ENCODE measurements at places on chromosomes 7 and 10.
A peak's percentile ranks its signal among the peaks of the same experiment; 100 is the strongest.

DNA sequence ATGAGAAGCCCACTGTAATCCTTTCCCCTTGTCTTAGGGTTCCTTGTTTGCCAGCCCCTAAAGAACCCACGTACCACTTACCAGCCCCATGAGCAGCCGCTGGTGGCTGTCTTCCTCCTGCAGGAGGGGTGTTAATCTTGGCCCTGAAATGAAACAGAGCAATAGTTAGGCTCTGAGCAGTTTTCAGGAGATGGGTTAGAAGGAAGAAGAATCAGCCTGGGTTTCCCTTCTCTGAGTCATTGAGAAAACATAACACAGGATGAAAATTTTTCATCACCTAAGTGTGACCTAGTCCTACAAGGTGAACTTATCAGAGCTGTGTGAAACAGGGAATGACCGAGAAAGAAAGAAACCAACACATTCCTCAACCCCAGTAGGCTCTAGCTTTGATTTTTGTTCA is 90.0 kb downstream of the GSAP start:
- no peak for DNase-seq

DNA sequence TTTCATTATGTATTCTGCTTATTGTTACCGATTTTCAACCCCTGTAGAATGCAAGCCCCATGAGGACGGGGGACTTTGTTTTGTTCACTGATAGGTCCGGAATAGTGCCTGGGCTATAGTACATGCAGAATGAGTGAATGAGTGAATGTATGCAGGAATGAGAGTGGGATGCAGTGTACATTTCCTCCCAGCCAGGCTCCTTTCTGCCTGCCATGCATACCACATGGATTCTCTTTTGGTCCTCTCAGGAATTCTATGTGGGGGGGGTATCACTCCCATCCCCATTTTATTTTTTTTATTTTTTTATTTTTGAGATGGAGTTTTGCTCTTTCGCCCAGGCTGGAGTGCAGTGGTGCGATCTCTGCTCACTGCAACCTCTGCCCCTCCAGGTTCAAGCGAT is 16.7 kb downstream of the TRIM56 start:
- no peak for DNase-seq

- peak; percentile 51 for DNase-seq
These were observed 66.7 kb downstream of the EMX2 start for GRCh38 chr10:117609095-117609795.

- no peak for DNase-seq
These were observed 351.9 kb downstream of the CXCL12 start for GRCh38 chr10:44033008-44033407.

DNA sequence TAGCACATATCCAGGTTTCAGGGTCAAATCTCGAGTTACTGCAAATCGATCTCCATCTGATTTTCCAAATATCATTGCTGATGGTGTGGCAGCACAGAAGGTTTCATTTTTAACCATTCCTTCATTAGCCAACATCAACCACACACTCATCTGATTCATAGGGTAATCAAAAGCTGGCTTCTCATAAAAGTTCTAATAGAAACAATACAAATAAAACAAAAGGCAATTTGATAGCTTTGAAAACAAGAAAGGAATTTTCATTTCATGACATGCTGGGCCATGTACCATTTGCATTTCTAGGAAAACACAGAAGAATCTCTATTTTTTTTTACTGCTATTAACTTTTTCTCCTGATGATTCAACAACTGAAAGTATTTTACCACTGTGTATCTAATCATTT is 147.7 kb upstream of the SLC26A5 start:
- no peak for DNase-seq

- no peak for DNase-seq
These were observed 54.8 kb upstream of the PLPP4 start for GRCh38 chr10:120402147-120402766.

DNA sequence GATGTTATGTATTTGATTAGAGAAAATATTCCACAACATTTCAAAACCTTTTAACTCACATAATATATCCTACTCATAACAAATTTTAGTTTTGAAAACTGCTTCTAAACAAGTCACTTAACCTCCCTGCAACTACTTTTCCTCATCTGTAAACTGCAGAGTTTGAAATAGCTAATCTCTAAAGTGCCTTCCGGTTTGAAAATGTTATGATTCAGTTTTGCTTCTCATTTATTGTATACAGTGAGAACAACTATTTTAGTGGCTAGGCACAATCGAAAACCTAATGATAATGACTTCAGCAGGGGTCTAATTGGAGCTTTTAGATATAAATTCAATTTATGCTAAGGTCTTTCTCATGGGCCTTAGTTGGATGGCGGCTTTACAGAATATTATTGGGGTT is 30.7 kb upstream of the TEX47 start:
- DNase-seq: no peak

- DNase-seq: no peak
These were observed 81.4 kb downstream of the ATXN7L1 start for GRCh38 chr7:105794741-105795729.

GRCh38 chr7:101636822-101637623 is 7.9 kb upstream of the MYL10 start:
- no peak for DNase-seq

- no peak for DNase-seq
These were observed 6.6 kb downstream of the TTYH3 start for GRCh38 chr7:2638224-2638991.

DNA sequence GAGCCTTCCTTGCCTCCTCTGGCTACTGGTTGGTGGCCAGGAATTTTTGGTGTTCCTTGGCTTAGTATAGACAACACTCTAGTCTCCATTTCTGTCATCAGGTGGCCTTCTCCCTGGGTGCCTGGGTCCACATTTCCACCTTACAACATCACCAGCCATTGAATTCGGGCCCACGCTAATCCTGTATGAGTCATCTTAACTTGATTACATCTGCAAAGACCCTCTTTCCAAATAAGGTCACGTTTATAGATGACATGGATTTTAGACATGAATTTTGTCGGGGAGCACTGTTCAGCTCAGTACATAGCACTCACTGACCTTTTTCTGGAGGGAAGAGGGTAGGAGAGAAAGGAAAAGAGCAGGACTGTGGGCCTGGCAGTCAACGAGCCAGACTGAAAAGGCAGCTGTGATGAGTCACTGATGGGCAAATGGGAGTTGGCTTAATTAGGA is 39.4 kb downstream of the MMRN2 start:
- DNase-seq: no peak

DNA sequence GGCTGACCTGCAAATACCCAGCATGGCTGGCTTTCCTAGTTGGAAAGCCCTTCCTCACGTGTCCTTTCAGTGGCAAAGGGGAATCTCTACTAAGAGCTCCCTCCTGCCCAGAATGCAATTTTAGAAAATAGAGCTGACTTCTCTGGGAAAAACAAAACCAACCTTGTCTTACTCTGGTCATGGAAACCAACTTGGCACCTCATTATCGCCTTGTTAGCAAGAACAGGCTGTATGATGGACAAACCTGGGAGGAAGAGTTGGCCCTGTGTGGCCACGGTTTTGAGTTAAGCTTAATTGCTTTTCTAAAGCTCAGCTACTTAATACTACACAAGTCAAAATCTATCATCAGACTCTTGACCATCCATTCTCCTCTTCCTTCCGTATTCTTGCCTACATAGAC is 94.1 kb upstream of the PDCD4 start:
- no peak for DNase-seq

DNA sequence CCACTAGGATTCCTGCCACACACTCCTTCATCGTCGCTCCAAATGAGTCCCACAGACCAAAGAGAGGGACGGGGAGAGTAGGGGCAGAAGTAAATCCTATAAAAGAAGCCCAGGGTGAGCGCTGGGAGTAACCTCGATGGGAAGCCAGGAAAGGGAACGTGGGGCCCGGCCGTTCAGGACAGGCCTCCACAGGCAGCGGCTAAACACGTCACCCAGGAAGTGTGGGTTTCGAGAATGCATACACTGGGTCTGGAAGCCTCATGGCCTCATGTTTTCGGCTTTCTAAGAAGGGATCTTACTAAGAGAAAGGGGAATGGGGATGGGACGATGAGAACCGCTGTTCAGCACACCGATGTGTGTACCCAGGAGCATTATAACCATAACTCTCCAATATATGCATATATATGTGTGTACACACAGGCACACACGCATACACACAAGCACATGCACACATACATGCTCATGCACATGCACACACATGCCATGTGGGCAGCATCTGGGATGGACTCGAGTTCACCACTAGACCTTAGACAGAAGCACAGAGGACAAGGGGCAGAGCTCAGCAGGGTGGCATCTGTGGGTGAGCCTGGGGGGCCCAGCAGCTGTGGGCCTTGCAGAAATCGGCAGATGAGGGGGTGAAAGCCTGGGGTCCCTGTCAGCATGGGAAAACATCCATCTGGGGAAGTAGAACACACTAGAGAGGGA is 14.8 kb upstream of the CNPY1 start:
- no peak for DNase-seq

DNA sequence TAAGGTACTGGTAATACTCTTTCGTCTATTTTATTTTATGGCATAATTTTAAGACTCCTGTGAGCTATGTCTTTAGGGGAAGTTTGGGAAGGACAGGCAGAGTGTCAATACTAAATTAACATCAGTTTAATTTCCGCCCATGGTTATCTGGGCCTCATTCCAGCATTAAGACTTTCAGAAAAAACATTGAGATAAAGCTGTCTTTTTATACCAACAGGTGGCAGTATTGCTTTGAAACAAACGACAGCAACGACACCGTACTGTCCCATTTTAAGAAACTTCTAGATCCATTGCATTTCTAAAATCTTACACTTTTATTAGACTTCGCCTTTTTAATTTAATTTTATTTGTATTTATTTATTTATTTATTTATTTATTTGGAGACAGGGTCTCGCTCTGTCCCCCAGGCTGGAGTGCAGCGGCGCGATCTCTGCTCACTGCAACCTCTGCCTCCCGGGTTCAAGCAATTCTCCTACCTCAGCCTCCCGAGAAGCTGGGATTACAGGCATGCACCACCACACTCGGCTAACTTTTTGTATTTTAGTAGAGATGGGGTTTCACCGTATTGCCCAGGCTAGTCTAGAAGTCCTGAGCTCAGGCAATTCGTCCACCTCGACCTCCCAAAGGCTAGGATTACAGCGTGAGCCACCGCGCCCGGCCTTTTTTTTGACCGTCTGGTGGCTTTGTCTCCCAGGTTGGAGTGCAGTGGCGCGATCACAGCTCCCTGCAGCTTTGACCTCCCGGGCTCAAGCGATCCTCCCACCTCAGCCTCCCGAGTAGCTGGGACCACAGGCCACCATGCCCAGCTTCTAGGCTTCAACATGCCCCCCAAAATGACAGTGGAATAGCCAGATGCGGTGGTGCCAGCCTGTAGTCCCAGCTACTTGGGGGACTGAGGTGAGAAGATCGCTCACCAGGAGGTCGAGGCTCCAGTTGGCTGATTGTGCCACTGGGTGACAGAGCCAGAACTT is 78.7 kb upstream of the C1GALT1 start:
- no peak for DNase-seq

- no peak for DNase-seq
These were observed 132.3 kb downstream of the HECW1 start for GRCh38 chr7:43244784-43245183.

GRCh38 chr10:87750001-87750671 is 67.9 kb downstream of the ATAD1 start:
- DNase-seq: no peak

GRCh38 chr10:71128311-71128980 is 83.9 kb upstream of the UNC5B start:
- peak; percentile 17 for DNase-seq

DNA sequence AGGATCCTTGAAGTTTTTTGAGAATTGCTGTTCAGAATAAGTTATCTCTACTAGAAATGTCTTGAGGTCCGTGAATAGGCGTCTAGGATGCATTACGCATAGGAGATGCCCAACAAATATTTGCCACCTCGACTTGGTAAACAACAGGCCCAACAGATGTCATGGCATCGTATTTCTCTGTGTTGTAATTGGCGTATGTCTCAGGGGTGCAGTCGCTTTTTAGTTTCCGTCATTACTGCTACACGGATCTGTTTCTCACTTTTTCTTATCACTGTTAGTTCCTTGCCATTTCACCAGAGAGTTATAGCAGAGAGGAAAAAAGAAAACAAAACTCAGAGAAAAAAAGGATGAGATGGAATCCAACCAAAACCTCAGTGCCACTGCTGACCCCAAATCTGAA is 73.0 kb upstream of the SFMBT2 start:
- DNase-seq: no peak

GRCh38 chr7:29019387-29019786 is 61.3 kb upstream of the TRIL start:
- DNase-seq: no peak

DNA sequence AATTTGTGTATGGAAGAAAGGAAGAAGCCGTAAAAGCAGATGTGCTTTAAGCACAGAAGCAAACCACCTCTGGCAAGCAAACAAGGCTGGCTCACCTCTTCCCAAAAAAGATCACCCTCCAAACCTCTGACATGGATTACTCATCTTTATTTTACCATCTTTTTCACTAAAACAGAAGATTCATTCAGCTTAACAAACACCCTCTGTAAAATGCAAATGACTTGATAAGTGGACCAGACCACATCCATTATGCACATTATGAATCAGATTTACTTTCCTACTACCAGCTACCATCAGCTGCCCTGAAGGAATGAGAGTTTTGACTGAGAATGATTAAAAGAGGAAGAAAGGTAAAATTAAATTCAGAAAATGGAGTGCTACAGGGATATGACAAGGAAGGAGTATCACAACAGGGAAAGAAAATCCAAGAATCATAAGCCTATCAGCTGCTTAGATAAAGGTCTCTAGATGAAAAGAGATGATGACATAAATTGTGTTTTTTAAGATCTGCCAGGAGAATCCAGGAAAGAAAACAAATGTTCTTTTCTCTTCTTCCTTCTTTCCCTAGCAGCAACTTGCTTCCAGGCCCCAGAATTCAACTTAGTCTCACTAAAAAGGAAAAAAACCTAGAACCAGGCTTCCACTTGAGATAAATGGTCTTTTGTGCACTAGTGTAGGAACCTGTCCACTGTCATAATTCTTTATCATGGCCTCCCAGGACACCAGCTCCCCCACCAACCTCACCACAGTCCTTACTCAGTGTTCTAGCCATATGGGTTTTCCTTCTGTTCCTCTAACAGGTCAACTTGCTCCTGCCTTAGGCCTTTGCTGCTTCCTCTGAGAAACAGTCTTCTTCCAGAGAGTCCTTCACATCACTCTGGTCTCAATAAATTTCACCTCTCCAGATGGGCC is 47.4 kb downstream of the JAZF1 start:
- no peak for DNase-seq

DNA sequence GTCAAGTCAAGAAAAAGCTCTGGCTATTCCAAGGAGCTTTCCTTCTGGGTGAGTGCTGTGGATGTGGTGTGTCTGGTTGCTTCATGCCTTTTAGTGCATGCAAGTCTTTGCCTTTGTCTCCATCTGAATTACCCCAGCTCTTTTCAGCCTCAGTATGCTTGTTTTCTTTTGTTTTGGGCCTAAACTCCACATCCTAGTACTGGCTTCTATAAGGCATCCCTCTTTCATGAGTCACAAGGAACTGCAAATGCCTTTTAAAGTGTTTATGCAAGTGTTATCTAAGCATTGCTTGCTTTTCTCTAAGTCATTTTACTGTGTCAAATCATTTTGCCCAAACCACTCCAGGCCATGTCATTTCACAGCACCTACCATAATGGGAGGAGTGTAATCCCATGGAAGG is 132.1 kb downstream of the PLCE1 start:
- DNase-seq: no peak

GRCh38 chr10:65798133-65798532 is 1127.7 kb upstream of the LRRTM3 start:
- DNase-seq: no peak

GRCh38 chr10:97074256-97075145 is 111.3 kb downstream of the SLIT1 start:
- DNase-seq: no peak

GRCh38 chr7:47611045-47611511 is 29.2 kb upstream of the TNS3 start:
- no peak for DNase-seq
